ENCODE measurements at places on chromosomes 2 and 18.

GRCh38 chr2:143420313-143420712, 291.1 kb downstream of the ARHGAP15 start:
- no peak for DNase-seq

DNA sequence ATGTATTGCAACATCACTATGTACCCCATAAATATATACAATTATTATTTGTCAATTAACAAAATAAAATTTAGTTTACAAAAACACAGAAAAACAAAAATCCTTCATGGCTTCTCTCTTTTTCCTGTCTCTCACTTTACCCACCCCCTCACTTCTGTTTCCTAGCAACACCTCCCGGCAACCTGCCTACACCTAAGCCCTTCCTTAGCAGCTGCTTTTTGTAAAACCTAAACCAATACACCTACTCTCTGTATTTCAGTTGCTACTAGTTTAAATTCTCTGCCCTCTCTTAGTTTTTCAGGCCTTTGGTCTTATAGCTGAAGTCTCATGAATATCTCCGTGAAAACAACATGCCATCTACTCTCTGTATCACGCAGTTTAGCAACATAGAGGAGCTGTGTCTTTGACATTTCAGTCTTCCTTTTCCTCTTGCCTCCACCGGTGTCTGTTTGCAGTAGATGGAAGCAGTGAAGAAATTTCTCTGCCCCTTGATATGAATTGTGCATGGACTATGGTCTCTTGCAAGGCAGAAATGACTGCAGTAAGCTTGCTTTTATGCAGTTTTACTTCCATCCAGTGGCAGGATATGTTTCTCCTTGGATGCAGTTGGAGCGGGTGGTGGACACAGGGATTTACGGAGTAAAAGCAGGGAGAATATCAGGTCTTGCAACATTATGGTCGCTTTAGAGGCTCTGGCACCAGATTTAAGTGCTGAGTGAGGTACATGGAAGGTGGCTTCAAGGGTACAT, 42.0 kb upstream of the ZDBF2 start:
- no peak for DNase-seq

DNA sequence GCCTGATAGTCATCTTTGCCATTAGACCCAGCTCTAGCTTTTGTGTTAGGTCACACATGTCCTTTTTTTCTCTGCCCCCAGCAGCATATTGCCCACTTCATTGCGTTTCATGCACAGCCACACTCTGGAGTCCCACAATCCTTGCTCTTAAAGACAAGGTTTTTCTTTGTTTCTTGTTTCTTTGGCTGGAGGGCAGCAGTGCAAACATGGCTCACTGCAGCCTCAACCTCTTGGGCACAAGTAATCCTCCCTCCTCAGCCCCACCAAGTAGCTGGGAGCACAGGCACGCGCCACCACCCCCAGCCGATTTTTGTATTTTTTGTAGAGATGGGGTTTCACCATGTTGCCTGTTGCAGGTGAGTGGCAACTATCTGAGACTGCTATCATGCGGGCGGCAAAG, 16.9 kb upstream of the PAPOLG start:
- DNase-seq = no peak

GRCh38 chr18:24659827-24660720, 199.6 kb downstream of the HRH4 start:
- DNase-seq = peak; percentile 12

- DNase-seq = peak; percentile 41
These were observed 38.7 kb downstream of the ZC3H8 start for GRCh38 chr2:112216167-112216566.

DNA sequence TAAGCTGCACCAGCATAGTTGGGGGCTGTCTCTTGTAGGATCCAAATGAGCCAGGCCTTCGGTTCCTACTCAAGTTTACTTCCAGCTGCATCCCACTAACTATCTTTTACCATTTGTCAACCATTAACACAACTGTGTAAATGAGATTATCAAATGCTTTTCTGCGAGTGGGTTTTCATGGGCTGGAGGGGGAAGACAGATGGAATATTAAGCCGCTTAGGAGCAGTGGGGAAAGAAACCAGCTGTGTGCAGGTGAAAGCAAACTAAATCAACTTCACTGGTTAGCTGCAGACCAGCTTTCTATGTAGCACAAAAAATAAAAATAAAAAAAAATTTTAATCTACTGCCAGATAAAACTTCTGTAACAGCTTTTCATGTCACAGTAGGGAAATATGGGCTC, 307.3 kb upstream of the FBXO11 start:
- no peak for DNase-seq

GRCh38 chr2:37635504-37636380, 35.7 kb downstream of the CDC42EP3 start:
- peak; percentile 98 for DNase-seq

- DNase-seq = no peak
These were observed 695.3 kb upstream of the ZNF804A start for GRCh38 chr2:183903026-183903425.

DNA sequence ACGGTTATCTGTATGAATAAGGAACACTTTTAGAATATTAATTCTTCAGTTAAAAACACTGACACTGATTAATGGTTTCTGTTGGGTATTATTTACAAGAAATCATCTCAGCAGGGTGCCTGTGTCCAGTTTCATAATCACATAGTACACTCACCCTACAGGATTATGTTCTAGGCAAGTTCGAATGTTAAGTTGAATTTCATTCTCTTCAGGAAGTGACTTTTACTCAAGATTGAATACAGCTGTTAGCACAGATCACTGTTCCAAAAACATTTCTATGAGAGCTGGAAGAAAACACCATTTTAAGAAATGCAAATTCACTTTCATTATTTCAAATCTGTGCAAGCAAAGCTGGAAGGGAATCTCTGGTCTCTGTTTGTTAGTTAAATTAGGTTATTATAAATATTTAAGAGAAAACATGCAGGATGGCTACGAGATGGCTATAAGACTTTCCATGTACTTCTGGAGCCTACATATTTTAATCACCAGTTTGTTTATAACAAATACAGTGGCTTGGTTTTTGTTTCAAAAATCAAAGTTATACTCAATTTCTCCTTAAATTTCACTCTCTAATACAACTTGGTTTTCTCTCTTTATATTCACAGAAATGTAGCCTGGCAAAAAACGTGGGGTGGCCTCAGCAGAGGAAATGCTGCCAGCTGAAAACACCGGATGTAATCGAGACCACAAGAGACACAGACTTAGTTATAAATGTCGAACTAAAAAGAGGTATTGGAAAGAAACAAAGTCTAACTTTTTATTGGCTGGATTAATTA, 65.8 kb downstream of the RBMS1 start:
- peak; percentile 80 for DNase-seq

DNA sequence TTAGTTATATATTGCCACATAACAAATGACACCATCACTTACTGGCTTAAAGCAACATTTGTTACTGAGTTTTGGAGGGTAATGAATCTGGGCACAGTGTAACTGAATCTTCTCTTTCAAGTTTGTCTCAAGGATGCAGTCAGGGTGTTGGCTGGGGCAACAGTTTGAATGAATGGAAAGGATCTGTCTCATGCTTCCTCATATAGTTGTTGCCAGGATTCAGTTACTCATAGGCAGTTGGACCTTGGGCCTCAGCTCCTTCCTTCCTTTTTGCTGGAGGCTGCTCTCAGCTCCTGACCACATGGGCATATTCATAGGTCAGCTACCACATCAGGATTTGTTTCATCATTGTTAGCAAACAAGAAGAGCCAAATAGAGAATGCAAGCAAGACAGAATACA, 466.1 kb upstream of the MC4R start:
- DNase-seq = no peak

DNA sequence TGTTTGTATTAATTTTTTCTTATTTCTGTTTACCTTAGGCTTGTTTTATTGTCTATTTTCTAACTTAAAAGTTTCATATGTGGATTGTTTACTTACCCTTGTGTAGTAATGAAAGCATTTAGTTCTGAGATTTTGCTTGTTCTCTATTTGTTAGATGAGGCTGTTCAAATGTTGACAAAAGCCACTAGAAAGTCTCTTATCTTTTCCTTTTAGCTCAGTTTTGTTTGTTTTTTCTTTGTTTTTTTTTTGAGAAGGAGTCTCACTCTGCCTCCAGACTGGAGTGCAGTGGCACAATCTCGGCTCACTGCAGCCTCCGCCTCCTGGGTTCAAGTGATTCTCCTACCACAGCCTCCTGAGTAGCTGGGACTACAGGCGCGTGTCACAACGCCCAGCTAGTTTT, 30.9 kb downstream of the USP14 start:
- DNase-seq = no peak

GRCh38 chr18:53664575-53664974, 559.9 kb downstream of the MBD2 start:
- DNase-seq = no peak

DNA sequence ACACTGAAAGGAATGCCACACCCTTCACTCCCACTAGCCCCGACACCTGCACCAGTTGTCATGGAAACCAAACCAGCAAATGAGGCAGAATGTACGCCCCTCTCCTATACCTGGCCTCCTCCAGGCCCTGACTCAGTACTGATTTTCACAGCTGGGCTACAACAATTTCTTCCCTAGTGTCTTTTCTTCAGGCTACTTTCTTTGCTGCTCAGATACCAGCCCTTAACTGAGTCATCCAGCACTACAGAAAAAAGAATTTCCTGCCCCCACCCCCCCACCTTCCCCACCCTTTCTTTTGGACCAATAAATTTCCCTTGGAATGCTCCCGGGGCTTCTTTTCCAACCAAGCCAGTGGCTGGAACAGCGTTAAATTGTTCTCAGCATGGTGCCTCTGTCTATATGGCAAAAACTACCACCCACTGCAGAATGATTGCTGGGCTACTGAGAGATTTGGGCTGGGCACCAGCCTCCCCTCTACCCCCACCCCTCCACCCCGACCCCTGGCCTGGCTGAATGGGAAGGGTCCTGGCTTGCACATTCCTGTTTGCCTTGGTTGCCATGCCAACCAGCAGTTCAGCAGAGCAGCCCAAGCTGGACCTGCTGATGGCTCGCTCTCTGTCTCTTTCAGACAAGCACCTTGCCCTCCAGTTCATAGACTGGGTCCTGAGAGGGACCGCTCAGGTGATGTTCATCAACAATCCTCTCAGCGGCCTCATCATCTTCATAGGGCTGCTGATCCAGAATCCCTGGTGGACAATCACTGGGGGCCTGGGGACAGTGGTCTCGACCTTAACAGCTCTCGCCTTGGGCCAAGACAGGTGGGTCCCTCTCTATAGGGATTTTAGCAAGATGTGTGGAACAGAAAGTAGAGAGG, 11.3 kb downstream of the SLC14A2 start:
- peak; percentile 77 for DNase-seq

DNA sequence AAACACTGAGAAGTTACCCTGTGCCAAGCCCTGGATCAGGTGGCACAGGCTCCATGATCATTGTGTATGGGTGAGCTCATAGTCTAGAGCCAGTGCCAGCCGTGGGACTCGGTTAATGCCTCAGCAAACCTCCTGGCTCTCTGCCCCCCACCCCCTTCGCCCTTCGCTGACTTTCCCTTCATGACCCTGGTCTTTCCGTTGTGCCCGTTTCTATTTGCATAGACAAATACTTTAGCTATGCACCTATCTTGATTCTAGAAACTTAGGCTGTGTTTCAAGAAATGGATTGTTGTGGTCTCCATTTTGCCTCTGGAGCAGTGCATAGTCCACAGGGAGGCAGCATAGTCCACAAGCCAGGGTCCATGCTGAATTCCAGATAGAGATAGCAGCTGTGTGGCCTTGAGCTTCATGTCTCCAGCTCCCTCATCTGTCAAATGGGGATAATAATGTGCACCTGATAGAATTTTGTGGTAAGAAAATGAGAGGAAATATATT, 44.8 kb upstream of the KDM3A start:
- peak; percentile 63 for DNase-seq

GRCh38 chr2:190110699-190111098, 48.2 kb upstream of the MSTN start:
- DNase-seq = no peak

DNA sequence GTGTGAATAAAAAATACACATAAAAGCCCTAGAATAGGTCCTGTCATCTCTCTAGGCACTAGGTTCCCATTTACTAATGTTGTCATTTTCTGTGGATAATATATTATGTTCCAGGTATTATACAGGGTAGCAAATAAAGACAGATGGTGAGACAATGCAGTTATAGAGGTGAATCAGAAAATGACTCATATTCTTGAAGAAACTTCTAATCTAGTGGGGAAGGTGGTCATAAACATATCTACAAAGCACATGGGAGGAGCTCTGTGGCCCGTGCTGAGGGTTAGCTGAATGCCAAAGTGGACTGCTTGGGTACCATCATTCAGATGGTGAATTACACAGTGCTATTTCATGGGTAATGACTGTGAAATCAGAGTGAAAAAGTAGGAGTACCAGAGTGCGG, 700.9 kb downstream of the ERBB4 start:
- DNase-seq = no peak

GRCh38 chr18:6954501-6954900, 163.1 kb downstream of the LAMA1 start:
- DNase-seq = no peak

DNA sequence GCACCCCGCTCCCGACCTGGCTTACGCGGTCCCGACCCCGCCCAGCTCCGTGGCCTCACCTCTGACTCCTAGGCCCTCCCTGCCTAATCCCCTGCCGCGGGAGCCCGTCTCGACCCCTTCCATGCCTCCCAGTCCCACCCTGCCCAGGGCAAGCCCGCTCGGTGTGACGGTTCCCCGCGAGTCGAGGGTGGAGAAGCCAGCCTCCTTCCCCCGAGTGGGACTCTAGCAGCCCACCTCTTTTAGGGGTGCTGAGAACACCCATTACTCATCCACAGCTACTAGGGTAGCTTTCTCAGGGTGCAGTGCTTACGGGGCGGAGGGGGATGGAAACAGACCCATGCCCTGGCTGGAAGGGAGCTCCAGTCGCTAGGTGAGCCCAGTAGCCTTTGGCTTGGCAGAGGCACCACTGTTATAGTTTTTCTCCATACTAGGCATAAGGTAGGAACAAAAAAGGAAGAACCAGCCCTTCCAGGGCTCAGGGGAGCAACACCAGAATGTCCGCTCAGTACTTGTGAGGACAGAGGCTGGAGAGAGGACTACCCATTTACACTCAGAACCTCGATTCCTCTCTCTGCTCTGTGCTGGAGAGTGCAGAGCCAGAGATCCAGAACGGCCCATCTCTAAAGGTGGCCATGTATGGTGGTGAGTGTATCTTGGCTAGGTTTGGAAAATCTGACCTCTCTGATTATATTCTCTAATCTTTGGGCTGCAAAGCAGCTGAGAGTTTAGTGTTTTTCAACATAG, 606 bp downstream of the AGBL5 start:
- DNase-seq = no peak

- DNase-seq = no peak
These were observed 545.0 kb upstream of the ZNF804A start for GRCh38 chr2:184053326-184053725.

GRCh38 chr2:111673526-111673925, 210.5 kb downstream of the ANAPC1 start:
- no peak for DNase-seq

Data from RPMI7951 (cell line).